ENCODE measurements at places on chromosomes 4 and X. TPM values are rescaled to one million over a fixed set of nuclear protein-coding genes. Genes with fewer than 3 reads are reported as not detected.

OPN1MW2 gene
- total RNA-seq: not detected

ANK2 gene
- 477 TPM for total RNA-seq

TSPYL2 gene
- total RNA-seq: 10.2 TPM

DNA sequence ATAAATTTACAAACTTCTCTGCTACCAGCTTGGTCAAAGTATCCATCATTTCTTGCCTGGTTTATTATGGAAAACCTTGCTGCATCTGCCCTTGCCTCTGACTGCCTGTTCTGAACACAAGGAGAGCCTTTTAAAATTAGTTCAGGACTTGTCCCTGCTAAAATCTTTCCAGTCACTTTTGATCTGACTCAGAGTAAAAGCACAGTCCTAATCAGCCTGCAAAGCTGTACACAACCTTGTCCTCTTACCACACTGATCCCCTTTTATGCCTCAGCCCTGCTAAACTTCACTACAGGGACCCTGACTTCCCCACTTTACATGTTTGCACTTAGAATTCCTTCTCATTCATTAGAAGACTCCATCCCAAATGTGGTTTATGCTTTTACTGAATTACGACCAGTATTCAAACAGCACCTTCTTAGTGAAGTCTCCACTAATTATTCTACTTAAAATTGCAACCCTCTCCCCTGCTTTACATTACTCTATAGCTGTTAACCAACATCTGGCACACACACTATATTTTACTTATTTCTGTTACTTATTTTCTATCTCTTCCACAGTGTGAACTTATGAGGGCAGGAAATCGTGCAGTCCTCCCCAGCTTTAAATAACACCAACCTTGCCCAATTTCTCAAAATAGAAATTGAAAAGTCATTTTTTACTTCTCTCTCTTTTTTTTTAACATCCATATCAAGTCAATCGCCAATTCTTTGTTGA, 6.3 kb downstream of the GABRA4 start:
- DNase-seq: no peak

- no peak for DNase-seq
These were observed 13.3 kb upstream of the PJA1 start for GRCh38 chrX:69178592-69178991.

- DNase-seq: no peak
These were observed 59.0 kb upstream of the VCX3B start for GRCh38 chrX:8405631-8406030.

DNA sequence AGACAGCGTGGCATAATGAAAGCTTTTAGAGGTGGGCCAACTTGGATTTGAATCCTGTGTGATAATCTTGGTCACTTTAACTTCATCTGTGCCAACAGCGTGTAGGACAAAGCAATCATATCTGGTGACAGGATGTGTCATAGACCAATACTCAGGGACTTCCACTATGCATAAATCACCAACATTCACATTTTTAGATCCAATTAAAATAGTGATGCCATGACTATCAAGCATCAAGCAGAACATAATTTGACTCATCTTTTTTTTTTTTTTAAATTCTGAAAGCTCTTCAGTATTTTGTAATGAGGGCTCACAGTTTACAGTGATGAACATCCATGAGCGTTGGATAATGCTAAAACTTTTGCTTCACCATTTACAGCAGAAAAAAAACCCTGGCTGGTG, 27.3 kb upstream of the RAPGEF2 start:
- DNase-seq: no peak

- DNase-seq: no peak
These were observed 42.3 kb upstream of the MAN2B2 start for GRCh38 chr4:6532658-6533057.

DNA sequence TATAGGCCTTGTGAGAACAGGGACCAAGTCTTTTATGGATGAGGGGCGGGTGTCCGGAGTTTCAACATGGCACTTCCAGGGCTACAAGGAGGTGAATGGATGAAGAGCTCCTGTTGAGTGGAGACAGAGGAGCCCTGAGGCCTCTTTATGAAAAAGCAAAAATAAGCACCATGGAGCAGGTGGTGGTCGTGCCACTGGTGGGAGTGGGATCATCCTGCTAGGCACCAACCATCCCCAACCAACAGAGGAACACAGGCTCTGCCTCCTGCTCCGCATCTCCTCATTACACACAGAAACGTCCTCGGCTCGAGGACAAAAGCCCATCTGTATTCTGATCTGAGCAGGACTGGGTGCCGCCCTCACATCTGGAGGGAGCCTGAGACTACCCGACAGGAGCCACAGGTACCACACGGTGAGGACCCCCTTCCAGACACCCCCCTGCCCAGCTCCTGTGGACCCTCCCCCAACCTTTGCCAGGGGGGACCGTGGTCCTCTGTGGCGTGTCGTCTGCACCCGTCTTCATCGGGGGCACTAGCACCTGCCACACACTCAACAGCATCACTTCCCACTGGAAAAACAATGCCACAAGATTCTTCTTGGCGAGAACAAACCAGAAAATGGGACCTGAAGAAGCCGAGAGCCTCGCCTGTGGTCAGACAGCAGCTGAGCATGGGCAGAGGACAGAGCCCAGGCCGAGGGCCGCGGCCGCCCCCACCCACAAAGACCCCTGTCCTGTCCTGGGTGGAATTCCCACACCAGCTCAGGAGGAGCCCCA, 3.9 kb upstream of the PDE6B start:
- no peak for DNase-seq

DNA sequence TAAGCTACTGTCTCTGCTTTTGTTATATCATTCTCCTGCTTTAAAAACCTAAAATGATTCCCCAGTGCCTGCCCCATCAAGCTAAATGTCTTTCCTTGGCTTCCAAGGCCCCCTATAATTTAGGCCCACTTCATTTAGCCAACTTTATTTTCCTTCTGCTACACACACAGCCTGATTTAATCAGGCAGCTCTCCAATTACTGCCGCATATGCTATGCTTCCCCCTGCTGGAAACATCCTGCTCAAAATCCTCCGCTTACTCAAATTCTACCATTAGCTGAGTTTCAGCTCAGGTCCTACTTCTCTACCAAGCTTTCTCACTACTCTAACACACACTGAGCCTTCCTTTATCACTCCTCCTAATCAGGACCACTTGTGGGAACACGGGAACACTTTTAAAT, 17.0 kb downstream of the LAMP2 start:
- DNase-seq: no peak

GRCh38 chr4:139795527-139796314, 130.1 kb downstream of the MGST2 start:
- no peak for DNase-seq

DNA sequence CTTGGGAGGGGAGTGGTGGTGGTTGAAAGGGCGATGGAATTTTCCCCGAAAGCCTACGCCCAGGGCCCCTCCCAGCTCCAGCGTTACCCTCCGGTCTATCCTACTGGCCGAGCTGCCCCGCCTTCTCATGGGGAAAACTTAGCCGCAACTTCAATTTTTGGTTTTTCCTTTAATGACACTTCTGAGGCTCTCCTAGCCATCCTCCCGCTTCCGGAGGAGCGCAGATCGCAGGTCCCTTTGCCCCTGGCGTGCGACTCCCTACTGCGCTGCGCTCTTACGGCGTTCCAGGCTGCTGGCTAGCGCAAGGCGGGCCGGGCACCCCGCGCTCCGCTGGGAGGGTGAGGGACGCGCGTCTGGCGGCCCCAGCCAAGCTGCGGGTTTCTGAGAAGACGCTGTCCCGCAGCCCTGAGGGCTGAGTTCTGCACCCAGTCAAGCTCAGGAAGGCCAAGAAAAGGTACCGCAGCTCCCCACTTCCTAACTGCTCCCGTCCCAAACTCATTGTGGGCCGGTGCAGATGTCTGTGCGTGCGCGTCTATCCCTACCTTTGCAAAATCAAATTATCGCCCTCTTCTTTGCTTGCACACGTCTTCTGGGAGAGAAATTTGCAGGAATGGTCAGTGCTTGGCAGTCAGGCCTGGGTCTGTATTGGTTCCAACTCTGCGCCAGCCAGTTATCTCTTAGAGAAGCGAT, 533 bp downstream of the IL15 start:
- no peak for DNase-seq

DNA sequence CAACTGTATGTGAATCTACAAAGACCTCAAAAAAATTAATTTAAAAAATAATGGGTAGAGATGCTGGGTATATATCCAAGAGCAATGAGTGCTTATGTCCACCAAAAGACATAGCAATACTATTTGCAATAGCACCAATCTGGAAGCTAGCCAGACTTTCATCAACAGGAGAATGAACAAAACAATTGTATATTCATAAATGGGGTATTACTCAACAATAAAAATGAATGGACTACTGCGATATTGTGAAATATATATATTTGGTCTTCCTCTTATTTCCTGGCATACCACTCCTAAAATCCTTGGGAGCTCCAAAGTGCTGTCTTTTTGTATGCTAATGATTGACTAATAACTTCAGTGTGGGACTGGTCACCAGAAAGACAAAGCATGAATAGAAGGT, 77.5 kb downstream of the MSN start:
- no peak for DNase-seq

GRCh38 chr4:81971637-81972381, 402.0 kb downstream of the HNRNPD start:
- DNase-seq: no peak

GRCh38 chrX:2917767-2918166, 11.4 kb downstream of the ARSD start:
- DNase-seq: no peak

DNA sequence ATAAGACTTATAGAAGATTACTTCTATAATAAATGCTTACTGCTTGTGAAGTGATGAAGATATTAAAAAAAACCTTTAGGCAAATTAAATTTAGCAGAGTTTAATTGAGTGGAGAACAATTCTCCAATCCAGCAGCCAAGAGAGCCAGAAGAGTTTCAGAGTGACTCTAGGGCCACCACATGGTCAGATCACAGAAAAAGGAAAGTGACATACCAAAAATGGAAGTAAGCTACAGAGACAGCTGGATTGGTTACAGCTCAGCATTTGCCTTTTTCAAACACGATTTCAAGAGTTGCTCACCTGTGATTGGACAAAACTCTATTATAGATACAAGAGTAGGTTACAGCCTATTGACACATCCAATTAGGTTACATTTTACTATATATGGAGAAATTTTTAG, 79.0 kb upstream of the TRAM1L1 start:
- DNase-seq: no peak

DNA sequence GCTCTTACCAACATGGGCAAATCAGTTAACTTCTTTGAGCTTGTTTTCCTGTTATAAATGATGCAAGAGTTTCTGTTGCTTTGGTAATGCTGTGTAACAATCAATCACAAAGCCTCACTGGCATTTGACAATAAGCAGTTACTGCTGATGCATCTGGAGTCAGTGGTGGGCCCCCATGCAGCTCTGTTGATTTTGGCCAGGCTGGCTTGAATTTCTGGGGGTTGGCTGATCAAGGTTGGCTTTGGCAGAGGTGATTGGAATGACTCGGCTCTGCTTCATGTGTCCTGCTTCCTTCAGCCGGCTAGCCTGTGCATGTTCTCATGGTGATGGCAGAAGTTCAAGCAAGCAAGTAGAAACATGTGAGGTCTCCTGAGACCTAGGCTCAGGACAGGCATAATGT, 90.4 kb downstream of the PHEX start:
- no peak for DNase-seq

- DNase-seq: no peak
These were observed 43.6 kb downstream of the TSC22D3 start for GRCh38 chrX:107731831-107732502.

DNA sequence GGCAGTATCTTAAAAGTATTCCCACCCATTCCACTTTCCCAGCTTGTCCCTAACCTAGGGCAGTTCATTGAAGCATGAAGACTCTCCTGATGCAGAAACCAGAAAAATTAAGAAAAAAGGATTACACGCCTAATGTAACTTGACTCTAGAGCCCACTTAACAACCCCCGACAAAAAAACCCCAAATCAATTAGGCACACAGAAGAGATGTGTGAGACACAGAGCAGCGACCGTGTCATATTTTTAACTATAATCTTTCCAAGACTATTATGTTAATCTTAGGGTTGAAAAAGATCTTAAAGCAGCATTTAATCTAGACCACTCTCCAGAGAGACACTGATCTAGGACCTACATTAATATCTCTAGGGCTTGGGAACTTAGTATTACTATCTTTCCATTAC, 1.3 kb downstream of the YTHDC1 start:
- DNase-seq: no peak

DNA sequence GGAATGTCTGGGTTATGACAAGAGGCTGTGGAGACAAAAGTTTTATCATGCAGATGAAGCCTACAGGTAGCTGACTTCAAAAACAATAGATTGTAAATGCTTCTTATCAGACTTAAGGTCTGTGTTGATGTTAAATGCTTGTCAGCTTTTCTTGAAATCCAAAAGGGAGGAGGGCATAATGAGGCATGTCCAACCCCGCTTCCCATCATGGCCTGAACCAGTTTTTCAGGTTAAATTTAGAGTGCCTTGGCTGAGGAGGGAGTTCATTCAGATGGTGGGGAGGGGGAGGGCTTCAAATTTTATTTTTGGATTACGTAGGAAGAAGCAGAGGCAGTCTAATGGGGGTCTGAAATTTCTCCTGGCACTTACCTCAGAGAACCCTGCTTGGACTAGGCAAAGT, 207.7 kb upstream of the HDX start:
- no peak for DNase-seq

GRCh38 chr4:53956053-53956452, 108.4 kb downstream of the CHIC2 start:
- no peak for DNase-seq

DNA sequence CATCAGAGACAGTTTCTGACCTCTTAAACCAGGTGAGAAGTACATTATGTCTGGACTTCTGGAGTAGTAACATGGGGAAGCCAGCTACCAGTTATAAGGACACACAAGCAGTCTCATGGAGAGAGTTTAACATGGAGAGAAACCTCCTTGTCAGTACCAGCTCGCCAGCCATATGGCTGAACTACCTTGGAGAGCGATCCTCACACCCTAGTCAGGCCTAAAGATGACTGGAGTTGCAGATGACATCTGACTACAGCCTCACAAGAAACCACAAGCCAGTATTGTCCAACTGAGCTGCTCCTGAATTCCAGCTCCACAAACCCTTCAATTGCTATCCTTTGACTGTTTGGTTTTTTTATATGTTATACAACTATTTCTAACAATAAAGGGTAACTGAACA, 49.8 kb downstream of the PDHA2 start:
- DNase-seq: no peak

DNA sequence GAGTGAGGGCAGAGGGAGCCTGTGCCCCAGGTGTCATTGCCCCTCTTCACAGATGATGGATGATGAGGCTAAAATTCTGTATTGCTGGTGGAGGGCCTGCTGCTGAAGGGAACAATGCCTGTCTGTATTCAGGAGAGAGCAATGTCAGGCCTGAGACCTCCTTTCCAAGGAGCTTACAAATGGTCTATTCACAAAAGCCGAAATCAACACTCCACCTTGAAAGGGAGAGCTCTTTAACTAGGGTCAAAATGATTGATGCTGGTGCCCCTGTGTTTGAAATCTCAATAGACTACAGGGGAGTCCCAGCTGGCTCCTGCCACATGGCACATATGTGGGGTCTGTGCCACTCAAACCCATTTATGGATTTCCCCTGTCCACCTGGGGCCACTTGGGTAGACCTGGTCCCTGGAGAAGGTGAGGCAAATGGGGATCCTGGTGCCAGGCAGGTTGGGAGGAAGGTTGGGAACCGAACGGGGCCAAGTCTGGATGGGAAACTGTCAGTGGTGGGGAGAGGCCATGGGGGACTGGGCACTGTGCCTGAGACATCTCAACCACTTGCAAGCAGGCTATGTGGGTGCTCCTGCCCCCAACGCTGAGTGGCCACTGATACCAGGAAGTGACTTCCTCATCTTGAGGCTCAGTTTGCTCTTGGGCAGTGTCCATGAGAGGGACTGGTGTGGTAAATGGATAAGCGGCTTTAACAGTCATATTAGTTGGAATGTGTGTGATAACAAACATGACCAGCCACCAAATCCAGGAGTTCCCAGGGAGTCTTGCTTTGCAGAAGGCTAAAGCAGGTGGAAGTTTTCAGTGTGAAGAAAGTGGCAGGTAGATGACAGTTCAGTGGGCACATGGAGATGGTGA, 223.8 kb upstream of the PSAPL1 start:
- DNase-seq: no peak
